Activated T-cell treated with anti-CD3 and anti-CD28 coated beads, Interleukin-2, amount 50 U/mL, for 48 hours (primary cell): ENCODE measurements at places on chromosomes 6 and 20.

- no peak for DNase-seq
These were observed 31.3 kb upstream of the ZFAND3 start for GRCh38 chr6:37788259-37788658.

DNA sequence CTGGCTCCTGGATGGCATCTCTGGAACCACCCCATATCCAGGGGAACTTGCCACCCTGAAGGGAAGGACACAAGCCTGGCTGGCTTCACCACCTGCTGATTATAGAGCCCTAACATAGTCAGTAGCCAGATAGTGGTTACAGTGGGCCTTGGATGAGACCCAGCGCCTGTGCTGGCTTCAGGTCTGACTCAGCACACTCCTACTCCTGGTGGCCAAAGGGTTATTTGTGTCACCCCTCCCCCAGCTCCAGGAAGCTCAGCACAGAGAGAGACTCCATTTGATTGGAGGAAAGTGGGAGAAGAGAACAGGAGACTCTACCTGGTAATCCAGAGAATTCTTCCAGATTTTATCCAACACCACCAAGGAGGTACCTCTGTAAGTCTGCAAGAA, 12.8 kb downstream of the SNX14 start:
- no peak for DNase-seq

DNA sequence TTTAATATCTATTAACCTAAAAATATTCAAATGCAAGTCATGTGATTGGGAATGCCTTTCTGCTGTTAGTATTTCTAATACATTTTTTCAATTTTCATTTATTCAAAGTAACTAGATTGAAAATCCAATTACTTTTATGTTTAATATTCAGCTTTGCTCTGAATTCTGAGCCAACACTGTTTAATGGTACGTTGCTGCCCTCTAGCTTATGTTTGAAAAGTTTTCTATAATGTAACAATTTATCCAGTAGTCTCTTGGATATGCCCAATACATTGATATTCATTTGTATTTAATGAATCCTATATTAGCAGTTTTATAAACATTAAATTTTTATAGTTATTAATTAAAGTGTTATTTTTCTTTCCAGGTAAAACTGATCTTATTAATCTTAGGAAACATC, 47.4 kb downstream of the LGSN start:
- DNase-seq: no peak

- DNase-seq: no peak
These were observed 17.8 kb upstream of the RSPO3 start for GRCh38 chr6:127100510-127101140.

- no peak for DNase-seq
These were observed 36.6 kb downstream of the NSFL1C start for GRCh38 chr20:1430004-1430451.

- no peak for DNase-seq
These were observed 2.5 kb upstream of the ULBP2 start for GRCh38 chr6:149939356-149939648.

DNA sequence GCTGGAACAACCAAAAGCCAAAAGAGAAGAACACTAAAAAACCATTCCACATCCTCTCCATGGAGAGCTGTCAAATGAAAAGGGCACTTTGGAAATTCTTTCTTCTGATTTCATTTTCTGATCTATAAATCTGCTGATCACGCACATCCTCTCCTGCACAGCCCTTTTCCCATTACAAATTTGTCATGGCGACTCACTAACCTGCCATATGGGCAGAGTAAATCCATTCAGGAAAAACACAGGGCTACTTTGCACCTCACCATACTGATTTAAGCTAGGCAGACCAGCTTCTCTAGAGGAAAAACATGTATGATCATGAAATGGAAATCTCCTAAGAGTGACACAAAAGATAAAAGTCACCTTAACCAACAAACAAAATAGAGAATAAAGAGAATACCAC, 26.0 kb downstream of the TOMM6 start:
- no peak for DNase-seq

DNA sequence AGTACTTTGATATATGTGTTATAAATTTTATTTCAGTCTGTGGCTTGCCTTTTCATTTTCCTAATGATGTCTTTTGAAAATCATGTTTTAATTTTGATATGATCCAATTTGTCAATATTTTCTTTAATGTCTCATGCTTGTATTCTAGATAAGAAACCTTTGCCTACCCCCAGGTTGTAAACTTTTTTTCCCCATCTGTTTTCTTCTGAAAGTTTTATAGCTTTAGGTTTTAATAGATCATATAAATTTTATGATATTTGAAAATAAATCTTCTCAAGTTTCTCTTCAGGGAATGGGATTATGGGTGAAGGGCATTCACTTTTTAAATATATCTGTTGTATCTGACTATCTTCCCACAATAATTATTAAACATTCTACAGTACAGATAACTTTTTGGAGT, 66.7 kb downstream of the SESN1 start:
- no peak for DNase-seq

- peak; percentile 54 for DNase-seq
These were observed 35.8 kb downstream of the SLC2A4RG start for GRCh38 chr20:63775096-63775978.

GRCh38 chr6:139927236-139927635, 552.8 kb upstream of the CITED2 start:
- DNase-seq: no peak

DNA sequence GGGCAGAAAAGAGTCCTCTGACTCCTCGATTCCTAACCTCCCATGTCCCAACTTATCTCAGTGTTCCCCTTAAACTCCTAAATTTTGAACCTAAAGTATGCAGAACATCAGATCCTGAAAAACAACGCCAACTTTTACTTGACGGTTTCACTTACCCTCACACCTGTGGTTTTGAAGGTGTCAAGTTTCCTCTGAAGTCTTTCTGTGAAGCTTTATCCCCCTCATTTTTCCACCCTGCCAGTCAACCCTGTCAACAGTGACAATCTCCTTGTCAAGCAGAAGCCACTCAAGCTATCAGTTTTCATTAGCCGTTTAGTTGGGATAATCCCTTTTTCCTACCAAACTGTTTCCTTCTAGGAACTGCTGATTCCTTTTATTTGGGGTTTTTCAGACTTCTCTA, 245.4 kb upstream of the PREP start:
- DNase-seq: peak; percentile 30

DNA sequence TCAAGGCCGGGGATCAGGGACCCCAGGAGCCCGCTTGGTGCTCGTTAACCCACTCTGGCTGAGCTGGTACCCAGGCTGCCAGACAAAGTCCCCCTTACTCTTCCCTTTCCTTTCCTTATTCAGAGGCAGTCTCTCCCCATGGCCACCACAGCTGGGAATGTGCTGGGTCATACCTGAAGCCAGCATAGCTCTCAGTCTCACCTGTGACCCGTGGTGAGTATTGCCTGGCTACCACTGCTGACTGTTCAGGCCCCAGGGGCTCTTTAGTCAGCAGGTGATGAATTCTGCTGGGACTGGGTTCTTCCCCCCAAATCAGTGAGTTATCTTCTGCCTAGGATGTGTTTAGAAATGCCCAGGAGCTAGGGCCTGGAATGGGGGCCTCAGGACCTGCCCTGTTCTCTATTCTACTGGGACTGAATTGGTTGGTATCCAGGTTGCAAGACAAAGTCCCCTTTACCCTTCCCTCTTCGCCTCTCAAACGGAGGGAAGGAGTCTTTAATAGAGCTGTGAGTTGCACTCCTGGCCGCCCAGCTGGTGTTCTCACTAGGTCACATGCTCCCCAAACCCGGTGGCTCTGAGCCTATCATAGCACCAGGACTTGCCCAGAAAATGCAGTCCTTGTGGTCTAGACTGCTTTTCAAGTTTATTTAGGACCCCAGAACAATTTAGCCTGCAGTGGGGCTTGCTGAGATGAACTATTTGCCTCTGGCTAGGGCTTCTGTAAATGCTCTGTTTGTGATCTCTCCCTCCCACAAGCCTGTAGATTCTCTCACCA, 64.6 kb downstream of the MYO6 start:
- DNase-seq: no peak

DNA sequence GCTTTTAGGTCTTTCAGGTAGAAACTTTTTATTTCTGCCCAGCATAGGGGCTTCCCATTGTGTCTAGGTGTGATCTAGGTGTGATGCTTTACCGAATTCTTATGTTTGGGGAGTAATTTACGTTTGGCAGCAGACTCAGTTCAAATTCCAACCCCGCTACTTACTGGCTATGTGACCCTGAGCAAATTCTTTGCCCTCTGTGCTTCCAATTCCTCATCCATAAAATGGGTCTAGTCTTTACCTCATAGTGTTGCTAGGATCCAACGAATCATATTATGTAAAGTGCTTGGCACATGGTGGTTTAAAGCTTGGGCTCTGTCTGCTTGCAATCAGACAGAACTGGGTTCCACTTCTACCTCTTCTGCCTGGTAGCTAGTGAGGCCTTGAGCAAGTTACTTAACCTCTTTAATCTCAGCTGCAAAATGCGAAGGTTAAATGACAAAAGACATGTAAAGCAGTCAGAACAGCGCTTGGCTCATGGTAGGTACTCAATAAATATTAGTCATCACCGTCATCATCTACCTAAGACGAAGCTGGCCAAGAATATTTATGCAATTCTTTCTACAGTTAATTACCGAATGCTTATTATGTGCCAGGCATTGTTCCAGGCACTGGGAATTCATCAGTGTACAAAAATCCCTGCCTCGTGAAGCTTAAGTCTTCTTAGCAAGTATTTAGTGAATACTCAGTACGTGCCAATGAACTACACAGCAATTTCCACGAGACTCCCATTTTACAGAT, 1.0 kb downstream of the NSFL1C start:
- DNase-seq: no peak

DNA sequence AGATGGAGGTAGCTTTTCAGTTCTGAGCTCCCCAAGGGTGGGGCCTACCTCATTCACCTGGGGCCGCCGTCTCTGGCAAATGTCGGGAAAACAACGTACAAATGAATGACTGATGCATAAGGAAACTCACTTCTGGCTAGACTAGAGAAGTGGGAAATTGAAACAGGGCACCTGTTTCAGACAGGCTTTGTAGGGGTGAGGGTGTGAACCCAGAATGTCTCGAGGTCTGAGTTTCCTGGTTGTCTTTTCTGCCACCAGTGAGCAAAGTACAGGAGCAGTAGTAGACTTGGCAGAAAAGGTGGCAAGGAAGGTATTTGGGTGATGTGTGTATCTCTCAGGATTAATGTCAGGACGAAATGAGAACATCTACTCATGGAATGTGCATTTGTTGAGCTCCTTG, 308.5 kb downstream of the CLIC5 start:
- peak; percentile 42 for DNase-seq

GRCh38 chr20:45392733-45393132, 14.6 kb upstream of the TP53TG5 start:
- no peak for DNase-seq

- DNase-seq: peak; percentile 68
These were observed 612 bp downstream of the ADAT2 start for GRCh38 chr6:143449714-143450452.

DNA sequence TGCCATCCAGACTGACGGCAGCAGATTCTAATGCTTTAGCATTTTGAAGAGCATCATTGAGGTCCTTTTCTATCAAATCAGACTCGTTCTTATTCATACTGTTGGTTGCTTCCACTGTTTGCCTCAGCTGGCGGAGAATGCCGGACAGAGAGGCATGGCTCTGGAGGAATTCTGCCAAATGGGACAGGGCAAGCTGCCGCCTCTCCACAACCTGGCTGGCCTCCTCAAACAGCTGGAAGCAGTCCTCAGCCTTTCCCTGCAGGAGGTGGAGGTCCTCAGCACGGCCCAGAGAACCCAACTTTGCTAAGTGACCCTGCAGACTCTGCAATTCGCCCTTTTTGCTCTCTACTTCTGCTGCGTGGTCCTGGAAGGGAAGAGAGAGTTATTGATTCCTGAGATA, 220.5 kb downstream of the SYNE1 start:
- DNase-seq: no peak

DNA sequence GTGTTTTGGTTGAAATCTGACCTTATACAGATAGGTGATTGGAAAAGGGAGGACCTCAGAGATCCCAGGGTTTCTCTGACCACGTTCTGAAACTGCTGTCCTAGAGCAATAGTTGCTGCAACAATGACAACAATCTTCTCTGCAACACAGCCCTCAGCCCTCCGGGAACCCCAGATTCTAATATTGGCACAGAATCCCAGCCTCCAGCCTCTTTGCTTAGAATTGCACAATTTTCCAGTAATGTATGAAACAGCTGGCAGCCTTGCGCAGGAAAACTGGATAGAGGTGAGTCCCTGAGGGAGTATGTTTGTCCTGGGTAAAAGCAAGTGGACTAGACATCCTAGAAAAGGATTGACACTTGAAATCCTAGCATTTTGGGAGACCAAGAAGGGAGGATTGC, 30.4 kb upstream of the PNRC1 start:
- no peak for DNase-seq

GRCh38 chr6:154251116-154251515, 105.5 kb downstream of the IPCEF1 start:
- DNase-seq: no peak

GRCh38 chr20:49969946-49970345, 12.8 kb upstream of the SNAI1 start:
- DNase-seq: no peak
